ENCODE measurements at places on chromosomes 4 and X.

DNA sequence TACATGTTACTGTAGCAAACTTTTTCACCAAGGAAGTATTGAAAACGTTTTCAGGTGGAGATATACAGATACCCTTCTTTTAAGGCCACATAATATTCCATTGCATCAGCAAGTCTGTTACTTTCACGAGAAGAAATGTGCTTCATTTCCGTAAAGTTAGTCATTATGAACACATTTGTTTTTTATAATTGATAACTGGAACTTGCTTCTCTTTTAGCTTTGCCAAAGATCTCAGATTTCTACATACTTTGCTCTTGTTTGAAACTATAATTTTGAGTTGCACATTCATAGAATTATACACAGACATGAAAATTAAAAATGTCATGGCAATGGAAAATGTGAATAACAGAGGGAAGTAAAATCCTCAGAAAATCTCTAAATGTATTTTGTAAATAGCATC lies 128.7 kb upstream of the GIMD1 start:
- no peak for DNase-seq

- no peak for DNase-seq
Measured at GRCh38 chr4:118954246-118954645, 65.6 kb downstream of the SYNPO2 start.

GRCh38 chr4:179626687-179627086 lies 2184.4 kb upstream of the AGA start:
- DNase-seq = no peak

GRCh38 chrX:57667010-57667409 lies 13.1 kb downstream of the NLRP2B start:
- no peak for DNase-seq

GRCh38 chrX:19746919-19747651 lies 140.3 kb downstream of the SH3KBP1 start:
- DNase-seq = no peak

DNA sequence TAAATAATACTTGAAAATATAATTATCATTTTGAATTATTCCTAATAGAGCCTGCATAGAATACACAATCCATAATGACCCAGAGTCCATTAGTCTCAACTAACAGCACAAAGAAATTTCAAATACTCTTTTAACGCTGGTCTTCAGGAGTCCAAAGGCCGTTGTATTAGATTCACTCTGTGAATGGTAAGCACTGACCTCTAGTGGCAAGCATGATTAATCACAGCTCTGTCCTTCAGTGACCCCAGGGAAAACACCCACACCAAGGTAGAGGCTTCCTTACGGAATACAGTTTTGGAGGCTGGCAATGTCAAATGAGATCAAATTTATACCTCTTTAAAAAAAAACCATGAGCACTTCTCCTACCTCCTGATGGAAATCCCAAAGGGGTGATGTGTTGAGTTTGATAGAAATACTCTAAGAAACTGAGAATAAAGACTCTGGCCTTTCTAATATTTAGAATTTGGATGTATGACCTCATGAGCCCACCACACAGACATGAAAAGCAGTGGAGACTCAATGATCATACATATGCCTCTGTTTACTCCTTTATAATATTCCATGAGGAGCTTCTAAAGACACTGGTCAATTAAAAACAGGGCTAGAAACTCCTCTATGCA lies 147.2 kb upstream of the DKK2 start:
- no peak for DNase-seq

DNA sequence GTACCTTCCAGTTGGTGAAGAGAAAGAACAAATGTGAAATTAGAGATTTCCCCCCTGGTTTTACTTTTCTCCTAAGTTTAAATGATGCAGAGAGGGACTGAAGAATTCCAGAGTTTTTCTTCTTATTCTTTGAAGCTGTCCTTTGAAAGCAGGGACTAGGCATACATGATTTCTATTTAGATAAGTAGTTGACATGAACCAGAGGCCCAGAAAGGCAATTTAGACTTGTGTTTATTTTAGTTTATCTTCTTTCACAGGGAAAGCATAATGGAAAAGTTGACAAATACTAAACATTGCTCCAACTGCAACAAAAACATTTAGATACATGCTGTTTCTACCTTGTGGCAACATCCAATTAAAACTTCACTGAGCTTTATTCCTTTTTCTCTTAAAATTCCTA lies 32.0 kb downstream of the PTPN13 start:
- DNase-seq = no peak

GRCh38 chr4:69707807-69708206 lies 52.6 kb downstream of the SULT1B1 start:
- no peak for DNase-seq

- no peak for DNase-seq
Measured at GRCh38 chr4:104470770-104471169, 23.9 kb downstream of the CXXC4 start.

DNA sequence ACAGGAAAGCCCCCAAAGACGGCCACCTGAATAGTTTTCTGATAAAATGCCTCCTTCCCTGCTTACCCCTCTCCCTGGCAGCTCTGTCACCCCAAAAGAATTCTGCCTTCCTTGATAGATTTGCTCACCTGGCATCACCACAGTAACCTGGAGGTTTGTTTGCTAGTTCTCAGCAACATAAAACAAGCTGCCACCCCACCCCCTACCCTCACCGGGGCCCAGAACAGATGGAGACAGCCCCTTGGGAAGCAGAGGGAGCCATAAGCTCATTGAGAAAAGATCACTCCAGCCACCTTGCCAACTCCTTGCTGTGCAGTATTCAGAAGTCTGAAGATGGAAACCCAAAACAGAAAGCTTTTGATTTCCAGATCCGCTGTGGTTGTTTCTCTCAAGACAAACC lies 108.6 kb downstream of the DHX15 start:
- DNase-seq = no peak

DNA sequence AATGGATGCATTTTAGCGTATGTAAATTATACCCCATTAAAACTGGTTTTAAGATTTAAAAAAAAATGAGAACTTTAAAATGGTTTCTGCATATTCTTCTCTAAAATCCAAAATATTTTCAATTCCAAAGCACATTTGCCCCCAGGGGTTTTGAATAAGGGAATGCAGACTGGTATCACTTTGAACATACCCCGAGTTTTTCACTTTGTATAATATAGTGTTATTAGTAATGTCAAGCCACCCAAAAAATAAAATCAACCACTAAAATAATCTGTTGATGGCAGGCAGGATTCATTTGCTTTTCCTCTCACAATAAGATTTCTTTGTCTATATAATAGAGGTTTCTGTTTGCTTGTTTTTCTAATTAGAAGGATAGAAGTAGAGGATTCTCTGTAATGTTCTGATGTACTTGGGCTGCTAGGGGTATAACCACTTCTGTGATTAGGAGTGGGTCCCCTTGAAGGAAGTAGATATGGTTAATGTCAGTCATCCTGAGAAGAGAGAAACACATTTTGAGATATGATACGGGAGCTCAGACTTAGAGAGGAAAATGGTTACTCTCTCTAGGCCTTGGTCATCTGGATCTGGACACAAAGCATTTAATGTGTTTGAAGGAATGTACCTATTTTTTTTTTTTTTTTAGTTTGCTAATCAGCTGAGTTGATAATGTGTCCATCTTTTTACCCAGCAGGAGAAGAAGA lies 9.3 kb upstream of the LIN54 start:
- DNase-seq = no peak
